Lower lobe of right lung (tissue), 2 donors: ENCODE measurements at places on chromosomes 12 and 14. TPM values are rescaled to one million over a fixed set of nuclear protein-coding genes. Genes with fewer than 3 reads are reported as not detected.

DNA sequence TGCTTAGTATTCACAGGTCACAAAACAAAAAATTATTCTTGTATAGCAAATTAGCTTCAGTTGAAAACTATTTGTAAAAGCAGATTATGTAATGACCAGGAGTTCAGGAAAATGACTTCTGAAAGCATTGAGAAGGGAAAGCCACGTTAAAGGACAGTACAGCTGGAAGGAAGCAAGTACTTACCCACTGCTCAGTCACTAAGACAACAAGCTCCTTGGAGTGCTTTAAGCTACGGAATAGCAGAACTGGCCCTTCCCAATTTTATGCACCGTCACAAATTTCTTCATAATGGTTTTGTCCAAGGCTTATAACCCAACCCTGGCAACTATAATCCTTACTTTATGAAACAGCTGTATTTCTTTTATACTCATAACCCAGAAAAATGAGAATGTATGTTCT lies 13.0 kb upstream of the SNAPC1 start:
- no peak for DNase-seq

GRCh38 chr14:75559451-75560222 lies 18.8 kb upstream of the FLVCR2 start:
- peak; percentile 73 for DNase-seq

- no peak for DNase-seq
Observed at GRCh38 chr14:87899228-87899627, 93.8 kb downstream of the GALC start.

- DNase-seq = no peak
Observed at GRCh38 chr14:99718811-99719192, 34.7 kb downstream of the CYP46A1 start.

- DNase-seq = no peak
Observed at GRCh38 chr12:8513256-8513655, at the start of gene CLEC4D. TSS of gene CLEC4D (plus strand) at chr12:8513503. CDS start at chr12:8513733, 230 bp downstream.

DNA sequence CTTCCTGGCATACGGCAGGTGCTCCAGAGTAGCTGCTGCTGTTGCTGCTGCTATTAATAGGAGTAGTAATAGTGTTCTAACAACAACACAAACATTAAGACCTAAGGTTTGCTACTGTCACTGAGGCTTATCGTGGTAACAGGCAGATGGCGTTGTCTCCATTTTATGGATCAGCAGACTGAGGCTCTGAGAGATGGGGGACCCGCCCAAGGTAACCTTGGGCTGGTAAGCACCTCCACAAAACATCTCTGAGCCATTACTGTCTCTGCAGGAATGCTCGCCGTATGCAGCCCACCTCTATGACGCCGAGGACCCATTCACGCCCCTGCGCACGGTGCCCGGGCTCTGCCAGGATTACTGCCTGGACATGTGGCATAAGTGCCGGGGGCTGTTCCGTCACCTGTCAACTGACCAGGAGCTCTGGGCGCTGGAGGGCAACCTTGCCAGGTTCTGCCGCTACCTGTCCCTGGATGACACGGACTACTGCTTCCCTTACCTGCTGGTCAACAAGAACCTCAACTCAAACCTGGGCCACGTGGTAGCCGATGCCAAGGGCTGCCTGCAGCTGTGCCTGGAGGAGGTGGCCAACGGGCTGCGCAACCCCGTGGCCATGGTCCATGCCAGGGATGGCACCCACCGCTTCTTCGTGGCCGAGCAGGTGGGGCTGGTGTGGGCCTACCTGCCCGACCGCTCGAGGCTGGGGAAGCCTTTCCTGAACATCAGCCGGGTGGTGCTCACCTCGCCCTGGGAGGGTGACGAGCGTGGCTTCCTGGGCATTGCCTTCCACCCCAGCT lies 7.2 kb downstream of the HHIPL1 start:
- DNase-seq = no peak

DNA sequence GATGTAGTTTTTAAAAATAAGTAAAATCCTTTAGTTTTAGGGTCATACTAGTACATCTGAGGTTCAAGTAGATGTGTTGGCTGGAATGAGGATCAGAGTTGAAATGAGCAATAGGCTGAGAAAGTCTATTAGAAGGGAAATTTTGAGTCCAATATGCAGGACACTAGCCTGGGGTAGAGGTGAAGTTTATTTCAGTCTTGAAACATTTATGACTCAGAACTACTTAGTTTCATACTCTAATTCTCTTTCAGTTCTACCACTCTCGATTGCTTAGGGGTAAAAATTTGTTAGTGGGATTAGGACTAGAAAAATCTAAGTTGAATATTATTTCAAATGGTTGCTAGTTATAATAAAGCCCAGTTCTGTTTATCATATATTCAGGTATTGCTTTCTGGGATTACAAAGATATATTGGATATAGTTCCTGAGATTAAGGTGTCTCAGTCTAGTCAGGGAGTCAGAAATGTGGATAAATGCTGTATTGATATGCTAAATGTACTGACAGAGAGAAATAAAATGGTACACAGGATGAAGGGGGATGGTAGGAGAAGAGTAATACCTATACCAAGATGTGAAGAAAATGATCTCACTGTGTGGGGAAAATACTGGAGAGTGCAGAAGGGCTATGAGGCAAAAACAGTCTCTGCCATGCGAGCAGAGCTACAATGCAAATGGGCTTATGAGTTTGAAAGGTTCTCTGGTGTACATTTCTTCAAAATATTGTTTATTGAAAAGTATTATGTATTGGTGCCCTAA lies 395.8 kb upstream of the FBXO33 start:
- DNase-seq = no peak

DNA sequence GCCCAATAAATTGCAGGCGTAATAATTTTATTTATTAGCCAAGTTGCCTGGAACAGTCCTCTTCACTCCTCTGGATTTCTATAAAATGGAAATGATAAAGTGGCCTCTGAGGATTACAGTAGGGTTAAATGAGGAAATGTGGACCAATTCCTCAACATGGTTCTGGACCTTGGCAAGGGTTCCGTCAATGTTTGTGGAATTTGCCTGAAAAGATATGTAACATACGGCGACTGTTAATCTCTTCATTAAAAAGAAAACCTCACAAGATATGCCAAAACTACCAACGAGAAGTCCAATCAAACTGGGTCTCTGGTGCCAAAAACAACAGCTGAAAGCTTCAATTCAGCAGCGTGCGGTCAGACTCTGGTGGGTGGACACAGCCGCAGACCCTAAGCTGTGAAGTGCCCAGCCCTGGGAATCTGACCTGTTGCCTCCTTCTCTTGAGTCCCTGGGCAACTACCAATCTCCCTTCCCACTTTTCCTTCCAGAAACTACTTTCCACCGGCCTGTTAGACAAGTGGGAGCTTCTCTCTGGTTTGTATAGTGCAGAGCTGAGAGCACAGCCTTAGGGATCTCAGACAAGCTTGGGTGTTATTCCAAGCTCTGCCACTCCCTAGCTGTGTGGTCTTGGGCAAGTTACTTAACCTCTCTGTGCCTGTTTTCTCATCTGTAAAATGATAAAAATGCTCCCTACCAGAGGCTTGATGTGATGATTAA lies 190.5 kb upstream of the GSC start:
- no peak for DNase-seq

- DNase-seq = no peak
Observed at GRCh38 chr12:122437656-122438121, 15.2 kb upstream of the CLIP1 start.

DNA sequence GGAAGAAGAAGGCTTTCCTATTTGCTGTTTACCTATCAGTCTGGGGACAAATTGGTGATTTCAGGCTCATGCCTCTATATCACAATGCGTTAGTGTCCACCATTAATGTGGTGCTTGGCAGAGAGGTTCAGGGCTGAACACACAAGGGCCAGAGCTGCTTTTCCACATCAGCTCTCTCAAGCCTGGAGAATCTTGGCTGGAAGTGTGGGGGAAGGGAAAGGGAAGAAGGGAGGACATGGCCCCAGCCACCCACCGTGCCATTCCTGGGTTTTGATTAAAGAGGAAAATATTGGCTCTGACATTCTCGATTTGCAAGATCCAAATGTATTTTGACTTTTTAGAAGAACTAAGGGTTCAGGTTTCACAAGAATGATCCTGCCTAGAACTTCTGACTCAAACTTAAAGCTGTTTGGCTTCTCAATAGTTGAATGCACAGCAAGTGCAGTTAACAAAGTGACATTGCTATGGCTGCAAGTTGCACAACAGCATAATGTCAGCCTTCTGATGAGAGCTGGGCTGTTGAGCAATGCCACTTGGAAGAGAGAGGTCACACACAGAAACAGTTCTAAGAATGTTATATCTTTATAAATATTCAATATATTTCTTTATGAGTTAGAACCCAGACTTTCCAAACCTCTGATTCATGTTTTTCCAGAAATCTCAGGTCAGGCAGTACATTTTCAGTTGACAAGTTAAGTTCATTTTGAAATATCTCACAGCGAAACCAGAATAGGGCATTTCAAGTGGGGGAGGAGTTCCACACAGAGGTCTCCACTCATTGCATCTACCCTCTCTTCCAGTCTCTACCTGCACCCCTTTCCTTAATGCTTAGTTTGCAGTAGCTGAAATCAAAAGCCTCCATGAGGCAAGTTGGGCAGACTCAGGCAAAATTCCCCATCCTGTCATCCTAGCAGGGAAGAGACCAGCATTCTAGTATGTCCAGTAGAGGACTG lies 25.3 kb downstream of the IGF1 start:
- DNase-seq = peak; percentile 45

- no peak for DNase-seq
Observed at GRCh38 chr14:95697764-95698163, 11.5 kb downstream of the TCL1B start.

DNA sequence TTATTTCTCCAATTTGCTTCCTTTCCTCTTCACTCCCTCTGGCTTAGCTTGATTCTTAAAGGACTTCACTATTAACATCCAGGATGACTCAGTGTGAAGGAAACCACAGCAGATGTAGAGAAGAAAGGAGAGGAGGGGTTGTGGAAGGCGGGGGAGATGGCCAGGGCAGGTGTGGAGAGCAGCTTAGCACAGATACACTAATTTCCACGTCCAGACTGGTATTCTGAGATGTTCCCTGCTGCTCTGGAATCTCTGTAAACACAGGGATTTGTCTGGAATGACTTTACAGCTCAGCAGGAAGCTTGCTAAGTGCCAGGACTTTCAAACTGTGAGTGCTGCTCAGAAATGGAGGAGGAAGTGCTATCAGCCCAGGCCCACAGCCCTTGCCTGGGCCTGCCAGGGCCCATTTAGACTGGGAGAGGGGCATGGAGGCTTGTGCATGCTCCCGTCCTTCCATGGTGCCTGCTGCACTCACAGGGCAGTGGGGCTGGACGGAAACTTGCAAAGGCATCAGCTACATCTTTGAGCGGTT lies 202.5 kb upstream of the DDHD1 start:
- no peak for DNase-seq

DNA sequence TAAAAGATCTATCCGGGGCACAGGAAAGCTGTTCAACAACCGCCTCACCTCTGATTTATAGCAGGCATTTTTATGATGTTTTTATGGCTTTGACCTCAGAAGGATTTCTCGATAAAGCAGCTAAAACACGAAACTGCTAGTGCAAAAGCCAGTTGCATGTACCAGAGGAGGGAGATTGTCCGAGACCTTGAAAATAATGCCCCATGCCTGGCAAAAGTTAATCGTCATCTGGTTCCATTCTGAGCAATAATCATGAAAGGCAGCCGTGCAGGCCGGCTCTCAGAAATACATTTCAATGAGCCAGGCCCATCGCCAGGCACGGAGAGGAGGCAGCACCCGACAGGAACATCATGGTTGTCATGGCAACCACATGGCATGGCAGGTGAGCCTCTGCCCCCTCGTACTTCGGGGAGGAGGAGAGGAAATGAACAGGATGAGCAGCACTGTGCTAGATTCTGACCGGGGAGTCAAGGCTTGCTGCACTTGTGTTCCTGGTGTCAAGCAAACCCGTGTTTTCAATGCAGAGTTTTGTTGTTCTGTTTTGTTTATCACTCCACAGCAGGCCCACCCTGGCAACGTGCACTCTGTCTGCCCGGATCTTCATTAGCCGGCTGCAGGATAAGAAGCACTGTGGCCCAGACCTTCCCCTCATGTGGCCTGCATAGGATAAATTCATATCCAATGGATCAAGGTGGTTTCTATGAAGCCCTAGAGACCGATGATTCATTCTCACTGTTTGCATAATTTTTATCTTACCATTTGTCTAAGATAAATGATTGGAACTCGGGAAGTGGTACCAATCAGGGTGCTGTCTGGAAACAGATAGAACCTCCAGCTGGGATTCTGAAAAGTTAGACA lies 160.2 kb downstream of the RIMBP2 start:
- no peak for DNase-seq

DNA sequence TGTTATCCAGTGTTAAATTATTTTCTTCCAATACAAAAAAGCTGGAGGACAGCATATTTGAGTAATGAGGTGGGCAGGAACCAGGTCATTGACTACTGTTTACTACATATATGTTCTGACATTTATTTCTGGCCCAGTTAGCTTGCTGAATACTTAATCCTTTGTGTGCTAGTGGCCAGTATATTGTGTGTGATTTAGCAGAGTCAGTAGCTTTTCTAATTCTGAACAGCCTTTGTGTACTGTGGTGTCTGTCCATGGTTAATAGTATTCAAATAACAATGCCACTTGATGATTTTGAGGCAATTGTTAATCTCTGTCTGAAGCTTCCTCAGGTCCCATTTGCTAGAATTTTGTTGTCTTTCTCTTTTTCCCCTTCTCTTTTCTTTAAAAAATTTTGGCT lies 286.5 kb upstream of the E2F7 start:
- no peak for DNase-seq

DNA sequence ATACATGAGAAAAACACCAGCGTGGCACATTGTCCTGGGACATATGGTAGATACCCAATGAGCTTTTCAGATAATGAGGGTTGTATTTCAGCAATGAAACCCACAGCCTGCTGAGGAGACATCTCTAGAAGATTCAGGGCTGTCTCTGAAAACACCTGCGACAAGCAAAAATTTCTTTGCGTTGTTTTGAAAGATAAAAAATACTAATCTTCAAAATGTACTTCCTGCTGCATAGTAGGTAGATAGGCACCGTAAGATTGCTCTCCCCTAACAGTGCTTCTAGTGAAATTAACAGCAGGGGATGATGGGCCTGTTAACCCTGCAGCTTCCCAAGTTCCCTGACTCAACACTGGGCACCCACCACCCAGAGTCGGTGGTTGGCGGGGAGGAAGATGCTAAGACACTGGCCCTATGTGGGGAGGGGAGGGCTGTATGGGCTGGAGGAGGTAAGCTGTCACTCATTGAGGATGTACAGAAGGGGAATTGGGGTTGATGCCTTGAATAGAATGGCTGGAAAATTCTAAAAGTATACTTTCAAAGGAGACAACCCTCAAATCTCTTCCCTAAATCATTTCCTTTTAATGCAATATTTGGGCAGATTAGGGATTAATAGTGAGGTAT lies 20.0 kb downstream of the ZFP36L1 start:
- DNase-seq = no peak

- peak; percentile 33 for DNase-seq
Observed at GRCh38 chr14:105927096-105928060, 401.0 kb downstream of the TMEM121 start.

DNA sequence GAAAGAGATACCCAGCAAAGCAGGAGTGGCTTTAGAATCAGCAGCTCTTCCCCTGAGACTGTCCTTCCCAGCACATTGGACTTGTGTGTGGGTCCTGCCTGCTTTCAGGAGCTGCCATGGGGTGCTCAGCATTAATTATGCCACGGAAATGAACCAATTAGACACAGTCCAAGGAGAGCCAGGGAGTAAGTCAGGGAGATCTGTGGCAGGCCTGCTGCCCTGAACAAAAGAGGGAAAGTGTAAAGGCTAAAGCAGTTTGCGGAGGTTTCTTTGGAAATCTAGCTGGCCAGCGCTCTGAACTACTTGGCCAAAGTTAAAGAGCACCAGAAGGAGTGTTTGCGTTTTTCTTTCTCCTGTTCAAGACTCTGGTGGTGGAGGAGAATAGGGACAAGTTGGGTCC lies 65.7 kb upstream of the SRSF5 start:
- DNase-seq = no peak

Gene RPL10L
- total RNA-seq = not detected

Gene NANOG
- total RNA-seq = not detected

Gene RD3L
- total RNA-seq = not detected
